Spleen (tissue), 13 donors: ENCODE measurements at places on chromosomes 2 and 18.
A peak's percentile ranks its signal among the peaks of the same experiment; 100 is the strongest.

- no peak for DNase-seq
These were observed 252.6 kb downstream of the RND3 start for GRCh38 chr2:150234787-150235446.

- DNase-seq = no peak
These were observed 76.6 kb upstream of the LPIN2 start for GRCh38 chr18:3089579-3089978.

DNA sequence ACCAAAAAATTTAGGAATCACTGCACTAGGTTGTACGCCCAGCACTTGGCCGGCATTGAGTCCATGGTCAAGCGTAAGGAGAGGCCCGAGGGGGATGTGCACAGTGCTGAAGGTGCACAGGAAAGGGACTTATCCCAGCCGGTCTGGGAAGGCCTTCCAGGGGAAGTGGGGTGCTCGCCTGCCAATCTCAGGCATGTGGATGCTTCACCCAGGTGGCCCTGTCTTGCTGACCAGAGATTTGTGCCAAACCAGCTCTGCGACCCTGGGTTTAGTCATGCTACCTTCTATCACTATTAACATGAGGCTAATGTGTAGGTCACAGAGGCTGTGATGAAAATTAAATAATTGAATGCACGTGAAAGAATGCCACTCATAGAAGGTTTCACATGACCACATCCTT lies 1.7 kb upstream of the ITM2C start:
- no peak for DNase-seq

DNA sequence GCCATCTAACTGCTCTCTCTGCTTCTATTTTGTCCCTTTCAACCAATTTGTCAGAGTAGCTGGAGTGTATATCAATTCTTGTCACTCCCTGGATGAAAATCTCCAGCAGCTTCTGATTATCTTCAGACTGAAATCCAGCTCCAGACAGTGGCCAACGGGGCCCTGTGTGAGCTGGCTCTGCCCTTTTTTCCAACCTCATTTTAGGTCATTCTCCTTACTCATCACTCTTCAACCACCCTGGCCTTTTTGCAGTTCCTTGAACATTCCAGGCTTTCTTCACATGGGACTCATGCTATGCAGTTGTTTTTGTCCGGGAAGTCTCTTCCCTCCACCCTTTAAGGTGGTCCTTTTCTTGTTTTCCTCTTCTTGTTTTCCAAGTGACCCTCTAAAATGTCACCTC lies 15.4 kb upstream of the FAP start:
- DNase-seq = no peak

DNA sequence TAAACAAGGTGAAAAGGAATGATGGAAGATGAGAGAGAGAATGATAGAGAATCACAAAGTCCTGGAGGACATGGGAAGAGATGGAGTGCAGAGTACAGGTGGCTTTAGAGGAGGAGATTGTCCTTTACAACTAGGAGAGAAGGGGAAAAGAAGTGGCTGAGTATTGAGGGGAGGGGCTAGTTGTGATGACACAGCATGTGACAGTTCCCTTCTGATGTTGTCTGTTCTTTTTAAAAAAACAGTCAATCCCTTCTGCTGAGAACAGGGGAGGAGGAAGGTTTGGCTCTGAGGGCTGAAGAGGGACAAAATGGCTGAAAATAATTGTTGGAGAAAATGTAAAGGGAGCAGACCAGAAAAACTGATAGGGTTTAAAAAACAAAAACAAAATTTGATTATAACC lies 44.0 kb downstream of the STEAP3 start:
- no peak for DNase-seq

GRCh38 chr18:23545247-23545789 lies 41.0 kb downstream of the NPC1 start:
- DNase-seq = no peak

DNA sequence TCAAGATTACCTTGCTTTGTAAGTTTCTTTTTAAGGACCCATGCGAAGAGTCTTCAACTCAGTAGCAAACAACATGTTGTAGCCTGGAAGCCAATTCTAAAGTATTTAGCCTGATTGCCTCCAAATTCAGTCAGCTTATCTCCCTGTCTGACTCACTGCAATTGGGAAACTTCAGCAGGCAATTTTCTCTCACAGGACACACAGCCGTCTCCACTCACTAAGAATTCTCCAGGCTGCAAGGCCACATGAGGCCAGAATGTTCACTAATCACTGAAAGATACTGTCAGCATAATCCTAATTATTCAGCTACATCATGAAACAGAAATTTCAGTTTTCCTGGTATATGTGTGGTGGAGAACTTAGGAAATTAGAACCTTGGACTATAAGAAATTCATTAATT lies 78.1 kb upstream of the PDE1A start:
- DNase-seq = no peak

GRCh38 chr2:118048401-118048800 lies 34.5 kb upstream of the CCDC93 start:
- DNase-seq = no peak

- peak; percentile 61 for DNase-seq
These were observed 11.3 kb downstream of the BOK start for GRCh38 chr2:241569831-241570281.

- no peak for DNase-seq
These were observed 18.8 kb downstream of the ZNF385B start for GRCh38 chr2:179842498-179843153.

DNA sequence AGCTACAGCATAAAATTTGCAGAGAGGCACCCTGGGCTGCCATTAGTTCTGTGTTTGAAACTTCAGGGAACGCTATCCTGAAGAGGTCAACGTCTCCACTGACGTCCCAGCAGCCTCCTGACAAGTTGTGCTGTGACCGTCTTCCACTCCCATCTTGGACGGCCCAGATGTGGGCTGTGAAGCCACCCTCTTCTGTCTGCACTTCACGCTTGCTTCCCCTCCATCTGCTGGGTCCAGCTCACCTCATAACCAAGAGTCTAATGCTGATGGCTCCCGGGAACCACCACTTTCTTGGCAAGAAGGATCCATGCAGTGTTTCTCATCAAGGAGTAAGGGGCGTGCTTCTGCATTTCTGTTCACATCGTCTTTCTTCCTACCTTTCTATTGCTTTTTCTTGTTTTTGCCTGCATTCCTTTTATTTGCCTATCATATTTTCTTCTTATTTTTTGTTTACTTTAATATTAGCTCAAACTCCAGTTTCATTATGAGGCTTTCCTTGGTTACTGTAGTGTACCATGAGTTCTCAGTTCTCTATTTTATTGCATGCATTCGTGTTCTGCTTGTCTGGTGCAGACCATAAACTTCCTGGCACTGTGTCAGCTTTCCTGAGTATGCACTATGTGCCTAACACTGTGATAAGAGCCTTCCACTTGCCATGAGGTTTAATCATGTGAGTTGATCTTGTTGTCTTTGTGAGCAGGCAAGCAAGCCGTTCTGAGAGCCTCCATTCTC lies 631.8 kb upstream of the RAB6C start:
- no peak for DNase-seq

GRCh38 chr2:229126066-229126465 lies 145.0 kb downstream of the PID1 start:
- DNase-seq = no peak
